CD4-positive, alpha-beta T cell treated with Interleukin-17A for 4 hours (primary cell): ENCODE measurements at places on chromosomes 11 and 22.

DNA sequence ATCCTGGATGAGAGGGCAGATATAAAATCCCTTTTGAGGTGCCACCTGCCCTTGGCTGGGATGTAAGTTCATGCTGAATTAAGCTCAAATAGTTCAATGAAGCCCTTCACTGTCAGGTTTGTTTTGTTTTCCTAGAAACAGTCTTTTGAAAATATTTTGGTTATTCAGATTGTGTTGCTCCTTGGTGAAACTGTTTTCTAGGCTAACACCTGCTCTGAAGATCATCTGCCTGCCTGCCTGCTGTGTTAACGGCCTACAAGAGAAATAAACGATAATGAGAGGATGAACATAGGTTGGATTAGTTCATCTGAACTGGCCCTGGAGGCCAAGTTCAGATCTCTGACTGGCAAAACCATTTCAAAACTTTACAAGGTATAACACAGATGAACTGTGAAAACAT, 67.4 kb downstream of the ZBTB44 start:
- DNase-seq: no peak

DNA sequence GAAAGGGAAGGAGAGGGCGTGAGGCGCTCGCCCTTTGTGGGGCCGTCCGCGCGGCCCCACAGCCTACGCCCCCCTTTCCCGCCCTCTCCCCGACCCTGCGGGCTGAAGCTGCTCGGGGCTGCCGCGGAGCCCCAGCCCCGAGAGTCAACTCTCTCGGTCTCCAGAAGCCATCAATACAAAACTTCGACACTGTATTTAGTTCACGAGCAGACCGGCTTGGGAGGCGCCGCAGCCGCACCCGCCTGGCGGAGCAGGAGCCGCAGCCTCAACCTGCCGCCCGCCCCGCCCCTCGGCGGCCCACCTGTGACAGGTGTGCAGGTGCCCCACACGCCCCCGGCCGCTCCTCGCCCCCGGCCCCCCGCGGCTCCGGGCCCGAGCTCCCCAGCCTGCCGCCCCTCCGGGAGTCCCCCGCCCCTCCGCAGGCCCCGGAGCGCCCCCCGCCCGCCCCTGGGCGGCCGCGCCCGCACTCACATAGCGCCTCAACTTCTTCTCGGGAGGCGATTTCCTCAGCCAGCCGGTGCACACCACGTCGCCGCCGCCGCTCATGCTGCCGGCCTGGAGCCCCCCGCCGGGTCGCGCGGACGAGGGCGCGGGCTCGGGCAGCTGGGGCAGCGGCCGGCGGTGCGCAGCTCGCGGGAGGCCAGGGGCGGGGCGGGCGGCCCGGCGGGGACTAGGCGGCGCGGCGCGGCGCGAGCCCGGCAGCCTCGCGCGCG, at the start of gene GAB2:
GAB2 (minus strand) TSS at position 646 of the 713 bp plus-strand sequence; CDS start at position 546, 100 bp downstream.
- peak; percentile 53 for DNase-seq

GRCh38 chr11:118341815-118342489, 553 bp downstream of the CD3D start:
- DNase-seq: peak; percentile 55

- no peak for DNase-seq
These were observed 486 bp downstream of the CLMP start for GRCh38 chr11:123194337-123195187.

DNA sequence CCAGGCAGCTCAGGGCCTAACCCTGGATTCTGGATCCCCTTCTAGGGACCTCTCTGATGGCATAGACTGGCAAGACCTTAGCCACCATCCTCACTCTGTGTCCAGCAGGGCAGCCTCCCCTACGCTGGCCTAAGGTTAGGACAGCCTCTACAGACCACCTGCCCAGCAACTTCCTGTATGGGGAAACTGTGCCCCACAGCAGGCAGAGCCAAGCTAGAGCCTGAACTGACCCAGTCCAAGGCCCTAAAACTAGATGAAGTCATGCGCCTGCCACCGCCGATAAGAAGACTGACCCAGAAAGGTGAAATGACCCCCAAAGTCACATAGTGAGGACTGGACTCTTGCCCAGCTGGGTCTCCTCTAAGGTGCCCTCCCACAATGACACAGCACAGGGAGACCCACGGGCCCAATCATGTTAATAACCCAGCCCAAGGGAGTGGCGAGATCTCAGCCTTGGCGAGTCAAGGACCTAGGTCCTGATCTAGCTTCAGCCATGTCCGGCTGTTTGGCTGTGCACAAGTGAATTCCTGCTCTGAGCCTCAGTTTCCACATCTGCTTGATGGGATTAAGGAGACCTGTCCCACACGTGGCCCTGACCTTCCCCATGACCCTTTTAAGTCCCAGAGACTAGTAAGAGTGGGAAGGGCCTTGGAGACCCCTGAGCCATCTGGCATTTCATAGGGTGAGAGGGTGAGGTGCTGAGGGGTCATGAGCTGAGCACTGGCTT, 17.6 kb downstream of the STARD10 start:
- DNase-seq: no peak

- no peak for DNase-seq
These were observed 325.8 kb downstream of the FAT3 start for GRCh38 chr11:92550411-92550810.

GRCh38 chr11:34656062-34656720, 35.3 kb downstream of the EHF start:
- no peak for DNase-seq

- DNase-seq: no peak
These were observed 36.0 kb upstream of the OLFML1 start for GRCh38 chr11:7449211-7449840.

GRCh38 chr22:37309211-37310074, 27.1 kb downstream of the CYTH4 start:
- peak; percentile 74 for DNase-seq

DNA sequence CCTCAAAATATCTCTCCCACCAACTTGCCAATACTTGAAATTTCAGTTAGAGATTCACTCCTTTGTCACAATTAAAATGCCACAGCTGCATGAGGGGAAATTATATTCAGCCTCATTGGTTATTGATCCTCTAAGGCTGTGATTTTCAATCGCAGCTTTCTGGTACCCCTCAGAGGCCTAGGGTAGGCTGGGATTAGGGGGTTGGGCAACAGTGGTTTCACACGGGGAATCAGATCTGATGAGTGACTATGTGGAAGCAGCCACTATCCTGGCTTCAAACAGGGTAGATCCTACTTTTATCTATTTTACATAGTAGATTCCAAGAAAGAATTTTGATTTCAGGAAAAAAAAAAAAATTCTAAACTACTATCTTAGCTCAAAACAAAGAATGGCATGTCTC, 252.5 kb downstream of the DCDC1 start:
- no peak for DNase-seq

- no peak for DNase-seq
These were observed 81.4 kb upstream of the CD82 start for GRCh38 chr11:44483919-44484610.

- no peak for DNase-seq
These were observed 758 bp downstream of the LDLRAD3 start for GRCh38 chr11:35944503-35945136.

DNA sequence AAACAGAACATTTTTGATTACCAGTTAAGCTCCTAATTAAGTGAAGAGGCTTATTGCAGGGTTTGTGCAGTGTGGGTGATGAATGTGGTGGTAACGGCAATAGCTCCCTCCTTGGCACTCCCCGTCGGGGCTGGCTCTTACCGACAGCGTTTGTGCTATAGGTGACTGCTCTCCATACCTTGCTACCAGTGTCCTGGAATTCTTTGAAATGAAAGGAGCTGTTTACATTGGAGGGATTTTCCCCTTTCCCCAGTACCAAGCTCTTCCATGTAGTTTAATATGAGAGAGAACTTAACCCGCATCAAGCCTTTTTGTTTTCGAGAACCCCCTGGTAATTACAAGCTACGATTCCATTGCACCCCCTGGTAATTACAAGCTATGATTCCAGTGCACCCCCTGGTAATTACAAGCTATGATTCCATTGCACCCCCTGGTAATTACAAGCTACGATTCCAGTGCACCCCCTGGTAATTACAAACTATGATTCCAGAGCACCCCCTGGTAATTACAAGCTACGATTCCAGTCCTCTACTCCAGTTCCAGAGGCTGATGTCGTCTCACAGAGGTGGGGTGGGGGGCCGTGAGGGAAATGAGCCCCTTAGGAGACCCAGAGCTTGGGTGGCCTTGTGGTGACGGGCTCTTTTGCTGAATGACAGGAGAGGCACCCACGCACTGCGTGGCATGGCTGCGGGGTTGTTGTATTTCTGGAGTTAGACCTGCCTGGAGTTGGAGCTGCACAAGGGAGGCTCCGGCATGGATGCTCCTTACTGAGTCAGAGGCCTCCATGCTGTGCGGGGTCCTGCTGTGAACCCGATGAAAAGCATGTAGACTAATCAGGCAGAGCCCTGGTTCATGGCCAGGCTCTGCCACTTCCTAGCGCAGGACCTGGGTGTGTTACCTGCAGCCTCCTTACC, 205.3 kb downstream of the TBC1D22A start:
- no peak for DNase-seq

DNA sequence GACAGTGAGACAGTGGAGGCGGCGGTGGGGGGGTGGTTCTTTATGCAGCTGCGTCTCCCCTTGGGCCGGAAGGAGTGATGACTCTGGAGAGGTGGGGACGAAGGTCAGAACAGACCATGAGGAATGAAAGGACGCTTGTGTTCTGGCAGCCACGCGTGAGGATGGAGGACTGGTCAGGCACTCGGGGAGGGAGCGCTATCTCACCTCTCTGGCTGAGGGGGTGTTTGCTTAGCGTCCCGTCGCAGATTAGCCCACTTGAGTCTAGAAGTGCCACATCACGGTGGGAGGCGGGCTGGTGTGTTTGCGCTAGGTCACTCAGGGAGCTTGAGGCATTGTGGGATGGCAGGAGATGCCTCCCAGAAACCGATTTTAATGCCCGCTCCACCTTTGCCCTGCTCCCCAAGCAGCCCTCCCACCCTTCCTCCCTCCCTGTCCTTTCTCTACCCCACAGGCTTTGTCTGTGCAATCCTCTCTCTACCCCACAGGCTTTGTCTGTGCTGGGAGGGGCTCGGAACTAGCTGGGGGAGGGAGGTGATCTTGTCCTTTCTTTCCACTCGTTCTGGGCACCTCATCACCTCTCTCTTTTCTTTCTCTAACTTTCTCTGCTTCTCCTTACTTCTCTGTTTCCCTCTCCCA, 97.8 kb downstream of the PKNOX2 start:
- DNase-seq: no peak

GRCh38 chr11:134742224-134742612, 330.2 kb upstream of the B3GAT1 start:
- no peak for DNase-seq

DNA sequence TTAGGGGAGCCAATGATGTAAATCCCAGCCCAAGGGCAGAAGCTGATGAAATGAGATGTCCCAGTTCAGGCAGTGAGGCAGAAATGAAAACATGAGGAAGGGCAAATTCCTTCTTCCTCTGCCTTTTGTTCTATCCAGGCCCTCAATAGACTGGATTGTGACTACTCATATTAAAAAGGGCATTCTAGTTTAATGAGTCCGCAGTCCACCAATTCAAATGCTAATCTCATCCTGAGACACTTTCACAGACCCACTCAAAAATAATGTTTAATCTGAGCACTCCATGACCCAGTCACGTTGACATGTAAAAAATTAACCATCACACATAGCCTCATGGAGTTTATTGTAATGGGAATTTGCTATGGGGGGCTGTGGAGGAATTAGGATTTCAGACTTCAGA, 717.9 kb downstream of the OPCML start:
- DNase-seq: no peak

DNA sequence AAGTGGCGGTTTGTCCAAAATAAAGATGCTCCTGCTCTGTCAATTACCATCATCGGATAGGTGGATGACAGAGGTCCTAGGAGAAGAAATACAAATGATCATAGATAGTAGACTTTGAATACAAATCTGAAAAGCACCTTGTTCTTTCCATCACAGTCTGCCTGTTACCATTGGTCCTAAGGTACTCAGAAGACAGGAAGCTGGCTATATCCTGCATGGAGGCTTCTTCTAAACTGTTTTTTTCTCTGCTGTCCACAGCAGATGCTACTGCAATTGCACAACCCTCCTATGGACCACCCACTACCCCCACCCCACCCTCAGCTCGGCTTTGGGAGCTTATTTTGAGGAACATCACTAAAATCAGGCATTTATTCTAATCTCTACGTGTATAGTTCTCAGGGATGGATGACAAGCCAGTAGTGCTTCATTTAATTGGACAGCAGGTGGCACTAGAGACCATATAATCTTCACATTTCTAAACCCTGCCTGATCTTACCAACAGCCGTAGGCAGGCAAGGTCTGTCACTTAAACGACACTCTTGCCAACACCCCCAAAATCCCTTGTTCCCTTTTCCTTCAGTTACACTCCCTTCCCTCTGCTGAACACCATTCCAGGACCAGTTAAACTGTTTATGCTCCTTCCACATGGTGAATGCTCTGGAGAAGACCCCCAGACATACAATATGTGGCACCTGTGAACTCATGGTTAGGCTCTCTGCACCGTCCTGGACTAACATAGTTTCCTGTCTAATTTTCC, 6.6 kb upstream of the PTS start:
- peak; percentile 47 for DNase-seq

DNA sequence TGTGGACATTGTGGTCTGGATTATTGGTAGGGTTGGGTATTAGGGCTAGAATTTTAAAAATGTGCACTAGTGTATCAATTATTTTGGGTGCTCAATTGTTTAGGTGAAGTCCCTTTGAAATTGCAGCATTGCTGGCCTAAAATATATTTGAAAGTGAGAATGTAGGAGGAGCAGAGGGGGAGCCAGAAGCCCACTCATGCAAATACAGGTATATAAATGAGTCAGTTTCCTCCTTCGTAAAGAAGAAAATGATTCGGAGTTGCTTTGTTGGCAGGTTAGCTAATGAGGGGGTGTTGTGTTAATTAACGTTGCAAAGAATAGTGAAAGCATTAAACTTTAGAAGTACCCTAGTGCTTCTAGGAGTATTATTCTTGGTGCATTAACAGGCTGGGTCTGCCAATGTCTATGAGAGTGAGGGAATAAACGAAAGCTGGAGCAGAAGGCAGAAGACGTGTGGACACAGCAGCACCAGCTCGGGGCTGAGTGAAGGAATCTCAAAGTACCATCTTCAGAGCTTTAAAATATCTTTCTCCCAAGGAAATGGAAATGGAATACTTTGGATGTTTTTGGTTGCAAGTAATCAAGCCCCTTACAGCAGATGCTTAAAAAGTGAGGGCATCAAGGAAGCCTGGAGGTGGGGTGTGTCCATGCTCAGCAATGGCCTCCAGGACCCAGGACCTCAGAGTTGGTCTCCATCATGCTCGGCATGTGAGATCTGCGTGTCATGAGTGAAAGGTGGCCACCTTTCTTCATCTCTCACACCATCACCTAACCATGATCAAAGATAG, 522.9 kb downstream of the NTM start:
- DNase-seq: no peak

GRCh38 chr11:1831338-1832210, 3.2 kb upstream of the SYT8 start:
- DNase-seq: no peak
